ENCODE measurements at places on chromosomes 3 and 15.

DNA sequence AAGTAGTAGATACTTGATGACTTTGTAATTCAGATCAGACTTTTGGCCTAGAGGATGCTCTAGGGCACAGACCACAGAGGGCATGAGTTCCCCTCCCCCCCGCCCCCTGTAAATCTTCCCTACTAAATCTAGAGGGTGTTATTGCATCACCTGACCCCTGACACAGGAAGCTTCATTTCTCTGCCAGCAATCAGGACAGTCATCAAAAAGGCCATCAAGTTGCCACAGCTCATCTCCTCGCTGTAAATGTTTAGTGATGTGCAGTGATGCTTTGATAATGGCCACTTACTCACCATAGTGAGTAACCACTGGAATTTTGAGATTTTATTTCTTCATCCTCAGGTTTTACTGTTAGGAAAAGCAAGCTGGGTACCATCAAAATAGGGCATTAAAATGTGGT, 289.2 kb upstream of the CHRM5 start:
- no peak for DNase-seq

DNA sequence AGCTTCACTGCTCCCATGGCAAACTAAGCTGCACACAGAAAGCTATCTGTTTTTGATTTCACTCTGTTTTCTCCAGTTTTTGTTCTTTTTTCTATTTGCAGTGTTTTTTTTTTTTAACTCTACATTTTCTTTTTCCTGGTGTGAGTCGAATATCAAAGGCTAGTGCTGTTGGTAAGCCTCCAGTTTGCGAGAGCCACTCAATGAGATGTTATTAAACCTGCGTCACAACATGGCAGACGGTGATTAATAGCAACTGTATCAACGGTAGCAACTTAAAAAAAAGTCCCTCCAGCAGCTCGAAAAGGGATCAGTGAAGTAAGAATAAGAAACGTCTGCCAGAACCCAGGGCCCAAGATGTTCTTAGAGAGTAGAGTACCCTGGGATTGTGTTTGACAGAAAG, 84.1 kb downstream of the MEIS2 start:
- DNase-seq, result peak; percentile 88

DNA sequence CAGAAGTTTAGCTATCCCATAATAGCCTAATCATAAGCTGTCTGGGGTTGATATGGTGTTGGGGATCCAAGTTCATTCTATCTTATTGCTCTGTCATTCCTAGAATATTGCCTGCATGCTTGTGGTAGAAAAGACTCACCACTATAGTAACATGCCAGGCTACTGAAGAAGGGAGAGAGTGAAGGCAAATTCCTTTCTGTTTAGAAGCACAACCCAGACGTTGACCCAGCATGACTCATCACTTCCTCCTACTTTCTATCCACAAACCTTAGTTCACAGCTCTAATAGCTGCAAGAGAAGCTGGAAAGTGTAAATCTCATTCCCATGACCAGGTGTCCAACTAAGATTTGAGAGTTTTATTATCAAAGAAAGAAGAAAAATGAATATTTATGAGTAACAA, 57.8 kb upstream of the NMD3 start:
- peak; percentile 91 for DNase-seq

- no peak for DNase-seq
Observed at GRCh38 chr3:158111861-158112260, 2.0 kb downstream of the RSRC1 start.

DNA sequence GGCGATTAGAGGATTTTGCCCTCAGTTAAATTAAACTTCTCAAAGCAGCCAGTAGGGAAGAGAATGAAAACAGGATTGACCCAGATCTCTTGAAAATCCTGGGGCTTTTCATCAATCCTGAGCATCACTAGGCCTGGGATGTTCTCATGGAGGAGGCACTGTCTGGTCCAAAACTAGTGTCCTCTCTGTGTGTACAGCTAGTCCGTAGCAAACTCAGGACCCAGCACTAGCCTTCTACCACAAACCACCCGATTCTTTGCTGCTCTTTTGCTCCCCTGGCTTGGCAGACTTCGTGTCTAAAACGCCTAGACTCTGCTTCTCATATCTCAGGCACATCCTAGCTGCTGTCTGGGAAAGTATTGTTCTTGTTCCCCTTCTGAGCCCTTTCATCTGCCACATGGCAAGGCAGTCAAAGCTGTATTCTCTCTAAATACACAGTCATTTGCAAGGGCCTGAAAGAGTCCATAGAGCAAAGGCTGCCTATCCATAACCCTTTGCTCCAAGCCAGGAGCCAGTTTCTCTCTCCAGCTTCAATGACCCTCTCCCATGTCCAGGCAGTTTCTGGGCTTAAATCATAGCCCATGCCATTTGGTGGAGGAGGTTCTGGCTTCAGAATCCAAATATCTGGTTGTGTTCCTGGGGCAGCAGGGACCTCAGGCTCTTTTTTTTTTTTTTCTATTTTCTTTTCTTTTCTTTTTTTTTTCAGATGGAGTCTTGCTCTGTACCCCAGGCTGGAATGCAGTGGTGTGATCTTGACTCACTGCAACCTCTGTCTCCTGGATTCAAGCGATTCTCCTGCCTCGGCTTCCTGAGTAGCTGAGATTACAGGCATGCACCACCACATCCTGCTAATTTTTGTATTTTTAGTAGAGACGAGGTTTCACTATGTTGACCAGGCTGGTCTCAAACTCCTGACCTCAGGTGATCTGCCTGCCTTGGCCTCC, 52.4 kb downstream of the CDC25A start:
- no peak for DNase-seq

Measured in fibroblast of skin of right quadriceps (primary cell).